ENCODE measurements at places on chromosomes 2 and 18.

DNA sequence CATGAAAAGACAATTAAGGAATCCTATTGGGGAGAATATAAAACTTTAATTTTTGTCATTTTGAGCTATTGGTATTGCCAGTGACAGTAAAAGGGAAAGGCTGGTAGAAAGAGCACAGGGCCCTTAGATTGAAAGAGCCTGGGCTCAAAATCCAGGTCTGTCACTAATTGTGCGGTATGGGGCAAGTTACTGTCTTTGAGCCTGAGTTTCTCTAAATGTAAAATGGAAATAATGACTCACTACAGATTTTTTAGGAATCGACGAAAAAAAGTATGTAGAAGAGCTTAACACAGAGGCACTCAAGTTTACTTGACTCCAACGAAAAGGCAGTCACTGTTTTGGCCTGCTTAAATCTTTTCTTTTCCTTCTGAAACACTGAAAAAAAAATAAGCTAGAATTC lies 7.0 kb downstream of the NDUFV2 start:
- no peak for DNase-seq

DNA sequence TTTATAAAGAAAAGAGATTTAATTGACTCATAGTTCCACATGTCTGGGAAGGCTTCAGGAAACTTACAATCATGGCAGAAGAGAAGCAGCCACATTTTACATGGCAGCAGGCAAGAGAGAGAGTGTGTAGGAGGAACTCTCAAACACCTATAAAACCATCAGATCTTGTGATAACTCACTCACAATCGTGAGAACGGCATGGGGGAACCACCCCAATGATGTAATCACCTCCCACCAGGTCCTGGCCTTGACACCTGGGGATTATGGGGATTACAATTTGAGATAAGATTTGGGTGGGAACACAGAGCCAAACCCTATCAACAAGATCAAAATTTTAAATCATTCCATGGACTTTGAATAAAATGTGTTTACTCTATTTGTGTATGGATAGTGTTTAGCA lies 575.6 kb downstream of the ADCYAP1 start:
- no peak for DNase-seq

DNA sequence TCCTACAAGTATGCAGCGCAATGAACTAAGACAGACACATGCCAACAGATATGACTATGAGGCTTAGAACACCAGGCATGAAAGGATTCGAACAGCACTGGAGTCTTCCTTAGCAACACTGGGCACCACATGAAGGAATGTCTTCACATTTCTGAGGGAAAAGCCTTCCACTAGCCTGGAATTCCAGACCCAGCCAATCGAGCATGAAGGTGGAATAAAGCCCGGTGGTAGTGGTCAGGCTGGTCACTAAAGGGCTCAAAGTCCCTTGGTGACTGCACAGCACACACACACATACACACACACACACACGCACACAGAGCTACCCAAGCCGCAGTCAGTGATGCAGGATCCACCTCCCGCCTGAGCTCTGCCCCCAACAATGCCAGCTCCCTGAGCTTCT lies 19.7 kb upstream of the SFXN5 start:
- no peak for DNase-seq

DNA sequence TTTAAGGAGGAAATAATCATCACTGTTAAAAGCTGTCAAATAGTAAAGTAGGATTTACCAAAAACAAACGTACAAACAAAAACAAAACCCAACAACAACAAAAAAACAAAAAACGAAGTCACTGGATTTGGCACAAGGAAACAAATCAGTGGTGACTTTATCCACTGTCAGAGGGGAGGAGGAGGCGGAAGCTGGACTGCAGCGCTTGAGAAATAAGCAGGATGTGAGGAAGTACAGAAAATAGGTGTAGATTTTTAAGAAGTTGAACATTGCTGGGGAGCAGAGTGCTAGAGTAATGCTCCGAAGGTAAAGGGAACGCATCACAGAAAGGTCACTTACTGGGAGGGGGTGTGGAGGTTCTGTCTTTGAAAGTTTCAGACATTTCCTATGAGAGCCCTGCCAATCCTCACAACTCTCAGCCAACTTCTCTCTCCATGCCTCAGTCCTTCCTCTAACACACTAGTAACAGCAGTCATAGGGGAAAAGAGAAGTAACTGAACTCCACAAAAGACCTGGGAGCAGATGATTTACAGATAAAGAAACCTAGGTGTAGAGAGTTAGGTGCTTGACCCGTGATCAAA lies 220.2 kb upstream of the SMAD7 start:
- DNase-seq = no peak

GRCh38 chr2:58407487-58407886 lies 166.4 kb upstream of the FANCL start:
- DNase-seq = no peak
